Anterior cingulate cortex (tissue), 58 donors: ENCODE measurements at places on chromosomes 3 and 15.

- DNase-seq, result peak; percentile 17
Measured at GRCh38 chr3:61358364-61358763, 107.1 kb upstream of the FHIT start.

DNA sequence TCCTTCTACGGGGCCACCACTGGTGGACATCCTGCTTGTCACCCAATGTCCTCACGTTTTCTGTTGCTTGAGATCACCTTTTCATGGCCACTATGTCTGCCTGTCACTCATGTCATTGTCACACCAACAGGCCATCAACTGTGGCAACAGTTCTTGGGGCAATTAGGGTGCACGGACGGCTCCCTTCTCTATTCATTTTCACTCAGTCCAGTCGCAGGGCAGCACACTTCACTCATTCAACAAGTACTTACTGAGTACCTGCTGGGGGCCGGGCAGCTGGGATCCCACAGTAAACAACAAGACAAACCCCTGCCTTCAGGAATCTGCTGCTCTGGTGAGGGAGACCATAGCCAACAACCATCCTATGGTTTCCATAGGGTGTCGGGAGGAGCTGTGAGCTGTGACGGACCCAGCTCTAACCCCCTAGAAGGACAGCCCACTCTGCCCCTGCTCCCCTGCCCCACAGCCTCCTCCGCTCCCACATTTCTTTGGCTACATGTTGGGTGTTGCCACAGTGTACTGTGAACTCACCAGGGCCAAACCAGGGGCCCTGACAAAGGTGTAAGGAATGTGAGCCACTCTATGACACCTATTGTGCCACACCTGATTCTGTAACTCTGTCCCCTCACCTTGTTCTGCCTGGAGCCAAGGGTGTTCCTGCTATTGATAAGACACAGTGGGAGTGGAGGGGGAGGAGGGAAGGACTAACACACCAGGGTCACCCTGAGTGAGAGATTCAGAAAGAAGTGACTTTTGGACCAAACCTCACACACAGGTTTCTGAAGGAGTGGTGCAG, 1.9 kb downstream of the VILL start:
- no peak for DNase-seq

DNA sequence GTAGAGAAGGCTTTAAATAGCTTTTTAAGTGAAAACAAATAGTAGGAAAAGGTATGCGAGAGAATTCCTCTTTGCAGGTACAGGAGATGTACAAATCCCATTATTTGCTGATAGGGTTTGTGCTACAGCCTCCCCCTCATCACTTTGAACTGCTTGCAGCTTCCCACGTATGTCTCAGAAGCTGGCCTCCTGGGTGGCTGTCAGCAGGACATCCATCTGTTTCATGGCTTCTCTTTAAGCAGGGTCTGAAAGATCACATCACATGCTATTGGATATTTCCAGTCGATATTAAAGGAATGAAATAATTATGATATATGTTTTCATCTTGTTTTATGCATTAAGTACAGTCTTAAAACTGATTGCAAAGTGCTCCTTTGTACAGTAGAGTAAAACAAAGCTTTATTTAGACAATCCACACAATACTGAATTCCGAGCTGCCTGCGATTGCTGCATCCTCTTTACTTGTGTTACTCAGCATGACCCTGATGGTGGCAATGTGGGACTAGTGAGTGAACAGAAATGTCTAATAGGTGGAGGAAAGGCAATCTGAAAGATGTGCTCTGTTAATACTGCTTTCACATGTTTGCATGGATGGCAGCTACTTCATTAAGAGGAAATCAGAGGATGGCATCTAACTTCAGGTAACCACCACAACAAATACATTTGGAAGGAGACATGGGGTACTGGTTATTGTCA, 930.6 kb upstream of the SEMA6D start:
- no peak for DNase-seq

DNA sequence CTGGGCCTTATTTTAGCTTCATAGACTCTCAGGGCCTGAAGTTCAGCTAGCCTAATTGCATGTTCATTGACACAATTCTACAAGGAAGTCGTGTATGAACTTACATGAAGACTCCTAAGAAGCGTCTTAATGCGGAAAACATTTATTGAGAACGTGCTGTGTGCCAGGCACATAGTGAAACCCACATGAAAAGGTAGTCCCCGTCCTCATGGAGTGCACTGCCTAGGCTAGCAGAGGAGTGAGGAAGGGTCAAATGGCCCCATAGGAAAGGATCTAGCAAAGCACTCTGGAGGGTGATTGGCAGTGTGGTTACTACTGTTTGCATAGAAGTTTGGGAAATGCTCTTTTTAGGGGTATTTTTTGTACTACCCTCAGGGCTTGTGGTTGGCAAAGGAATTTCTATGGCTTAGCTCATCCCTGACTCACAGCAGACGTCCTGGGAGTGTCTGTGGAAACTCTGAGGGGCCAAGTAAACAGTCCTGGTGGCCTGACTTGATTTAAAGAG, 854 bp upstream of the NPTN start:
- no peak for DNase-seq

- DNase-seq, result peak; percentile 53
Measured at GRCh38 chr3:184261270-184261853, at the start of gene CAMK2N2. Gene CAMK2N2, minus strand, starts transcription at chr3:184261553. Its CDS starts 268 bp downstream, at chr3:184261285.

DNA sequence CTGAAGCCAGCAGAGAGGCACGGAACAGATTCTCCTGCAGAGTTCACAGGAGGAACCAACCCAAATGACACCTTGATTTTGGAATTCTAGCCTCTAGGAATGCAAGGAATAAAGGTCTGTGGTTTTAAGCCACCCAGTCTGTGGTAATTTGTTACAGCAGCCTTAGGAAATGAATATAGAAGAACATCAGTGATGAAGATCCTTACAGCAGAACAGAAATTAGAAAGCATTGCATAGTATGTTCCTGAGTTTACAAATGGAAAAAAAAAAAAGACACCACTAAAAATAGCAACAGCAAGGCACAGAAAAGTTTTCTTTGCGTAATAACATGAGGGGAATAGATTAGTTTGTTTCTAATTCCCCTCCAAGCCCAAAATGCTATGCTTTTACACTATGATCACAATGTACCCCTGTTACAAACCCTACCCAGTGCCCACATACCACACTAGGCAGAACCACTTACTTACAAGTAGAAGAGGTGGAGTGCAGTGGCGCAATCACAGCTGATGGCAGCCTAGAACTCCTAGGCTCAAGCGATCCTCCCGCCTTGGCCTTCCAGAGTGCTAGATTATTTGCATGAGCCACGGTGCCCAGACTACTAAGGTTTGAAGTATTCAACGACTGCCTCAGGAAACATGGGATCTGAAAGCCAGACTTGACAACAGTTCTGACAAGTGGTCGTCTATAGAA, 84.3 kb downstream of the SHQ1 start:
- no peak for DNase-seq

DNA sequence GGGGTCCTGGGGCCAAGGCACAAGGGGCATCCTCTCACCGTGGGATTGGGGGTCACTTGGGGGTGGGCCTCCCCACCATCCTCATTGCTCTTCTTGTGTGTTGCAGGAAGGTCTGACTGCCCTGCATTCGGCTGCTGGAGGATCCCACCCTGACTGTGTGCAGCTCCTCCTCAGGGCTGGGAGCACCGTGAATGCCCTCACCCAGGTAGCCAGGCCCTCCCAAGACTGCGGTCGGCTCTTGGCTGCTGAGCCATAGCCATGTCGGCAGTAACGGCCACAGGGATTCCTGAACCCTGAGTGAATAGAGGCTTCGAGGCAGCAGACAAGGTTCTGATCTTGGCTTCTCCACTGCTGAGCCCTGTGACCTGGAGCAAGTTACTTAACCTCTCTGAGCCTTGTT, 19.7 kb downstream of the ANKDD1A start:
- DNase-seq, result no peak

DNA sequence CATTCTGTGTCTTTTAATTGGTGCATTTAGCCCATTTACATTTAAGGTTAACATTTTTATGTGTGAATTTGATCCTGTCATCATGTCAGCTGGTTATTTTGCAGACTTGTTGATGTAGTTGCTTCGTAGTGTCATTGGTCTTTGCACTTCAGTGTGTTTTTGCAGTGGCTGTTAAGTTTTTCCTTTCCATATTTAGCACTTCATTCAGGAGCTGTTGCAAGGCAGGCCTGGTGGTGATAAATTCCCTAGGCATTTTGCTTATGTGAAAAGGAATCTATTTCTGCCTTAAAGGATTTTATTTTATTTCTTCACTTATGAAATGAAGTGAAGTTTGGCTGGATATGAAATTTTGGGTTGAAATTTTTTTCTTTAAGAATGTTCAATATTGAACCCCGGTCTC, 70.2 kb upstream of the CD96 start:
- DNase-seq, result no peak

- DNase-seq, result no peak
Measured at GRCh38 chr3:7630351-7630911, 769.5 kb downstream of the GRM7 start.

- no peak for DNase-seq
Measured at GRCh38 chr15:23645371-23646164, 2.1 kb downstream of the MAGEL2 start.

DNA sequence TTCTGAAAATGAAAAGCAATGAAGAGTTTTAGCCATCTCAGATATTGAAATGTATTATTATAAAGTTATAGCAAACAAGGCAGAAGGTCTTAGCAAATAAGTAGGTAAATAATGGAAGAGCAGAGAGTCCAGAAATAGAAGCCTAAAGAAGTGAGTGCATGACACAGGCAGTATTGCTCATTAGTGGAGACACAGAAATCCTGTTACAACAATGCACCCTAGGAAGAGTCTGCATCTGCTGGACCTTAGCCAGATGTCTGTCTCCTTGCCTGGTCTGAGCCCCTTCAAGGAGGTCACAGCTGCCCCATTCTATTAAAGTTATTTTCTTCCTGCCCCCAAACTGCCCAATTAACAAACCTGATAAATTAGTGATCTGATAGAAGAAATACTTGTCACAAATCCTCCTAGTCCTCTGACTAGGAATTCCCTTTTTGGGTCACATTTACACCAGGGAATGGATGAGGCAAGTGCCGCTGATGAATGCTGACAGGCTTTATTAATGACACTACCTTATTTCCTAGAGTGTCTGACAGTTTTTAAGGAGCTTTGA, 51.9 kb downstream of the HOMER2 start:
- DNase-seq, result no peak

- no peak for DNase-seq
Measured at GRCh38 chr15:63331456-63331855, 50.2 kb downstream of the CA12 start.

DNA sequence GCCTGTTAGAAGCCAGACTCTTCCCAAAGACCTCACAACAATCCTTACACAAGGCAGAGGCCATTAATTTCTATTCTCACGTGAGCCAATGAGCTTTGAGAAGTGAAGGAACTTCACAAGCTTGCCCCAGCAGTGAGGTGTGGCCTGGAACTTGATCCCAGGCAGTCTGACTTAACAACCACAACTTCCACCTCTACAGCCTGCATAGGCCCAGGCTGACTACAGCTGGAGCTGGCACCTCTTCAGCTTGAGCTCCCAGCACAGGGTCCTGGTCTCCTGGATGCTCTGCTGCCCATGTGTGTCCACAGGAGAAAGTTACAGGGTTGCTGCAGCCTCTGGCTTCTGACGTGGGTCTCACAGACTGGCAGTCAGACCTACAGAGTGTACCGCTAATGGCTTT, 111.0 kb downstream of the ERC2 start:
- DNase-seq, result no peak

DNA sequence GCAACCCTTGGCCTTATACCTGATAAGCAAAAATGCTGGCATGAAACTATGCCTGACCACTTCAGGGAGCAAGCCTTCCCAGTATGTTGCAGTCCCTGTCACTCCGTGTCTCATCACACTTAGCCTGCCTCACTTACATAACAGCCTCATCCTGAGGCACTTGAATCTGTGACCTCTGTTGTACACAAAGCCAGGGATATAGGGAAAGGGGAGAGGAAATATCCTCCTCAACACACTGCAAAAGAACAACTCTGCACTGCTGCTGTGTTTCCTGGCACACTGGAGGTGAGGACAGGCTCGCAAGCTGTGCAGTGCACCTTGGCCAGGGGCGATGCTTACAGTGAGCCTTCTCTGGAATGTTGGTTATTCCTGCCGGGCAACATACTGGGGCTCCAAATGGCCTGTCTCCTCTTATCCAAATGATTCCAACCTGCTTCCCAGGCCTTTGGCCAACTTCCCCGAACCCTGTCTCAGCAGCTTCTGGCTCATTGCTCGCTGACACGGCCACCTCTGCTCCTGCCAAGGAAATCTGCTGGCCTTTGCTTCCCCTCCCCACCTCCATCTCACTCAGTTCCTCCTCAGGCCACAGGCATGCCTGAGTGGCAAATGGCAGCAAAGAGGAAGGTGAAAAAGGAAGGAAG, 109.2 kb downstream of the CD47 start:
- DNase-seq, result no peak

GRCh38 chr3:113063126-113063894, 72.5 kb downstream of the GTPBP8 start:
- DNase-seq, result no peak

GRCh38 chr3:139124197-139124596, 79.5 kb upstream of the PRR23C start:
- no peak for DNase-seq

DNA sequence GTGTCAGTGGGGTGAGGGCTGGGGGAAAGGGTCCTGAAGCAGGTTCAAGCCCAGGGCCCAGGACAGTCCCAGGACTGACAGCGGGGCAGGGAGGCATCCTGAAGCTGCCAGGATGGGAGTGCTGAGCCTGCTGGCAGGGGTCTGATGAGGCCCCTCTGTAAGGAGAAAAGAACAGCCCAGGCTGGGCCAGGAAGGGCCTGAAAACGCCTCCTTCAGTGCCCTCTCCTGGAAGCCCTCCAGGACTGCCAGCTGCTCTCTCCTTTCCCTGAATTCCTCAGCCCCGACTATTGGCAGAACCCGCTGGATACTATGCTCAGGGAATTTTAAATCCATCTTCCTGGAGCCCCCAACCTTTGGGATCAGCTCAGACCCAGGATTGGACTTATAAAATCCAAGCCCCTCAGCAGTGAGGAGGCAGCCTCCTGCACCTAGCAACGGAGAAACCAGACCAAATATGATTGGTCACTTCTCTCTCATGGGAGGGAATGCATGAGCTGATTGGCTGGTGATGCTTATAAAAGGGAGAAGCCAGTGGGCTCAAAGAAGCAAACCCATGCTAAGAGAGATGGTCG, 203.5 kb upstream of the LINGO1 start:
- no peak for DNase-seq

DNA sequence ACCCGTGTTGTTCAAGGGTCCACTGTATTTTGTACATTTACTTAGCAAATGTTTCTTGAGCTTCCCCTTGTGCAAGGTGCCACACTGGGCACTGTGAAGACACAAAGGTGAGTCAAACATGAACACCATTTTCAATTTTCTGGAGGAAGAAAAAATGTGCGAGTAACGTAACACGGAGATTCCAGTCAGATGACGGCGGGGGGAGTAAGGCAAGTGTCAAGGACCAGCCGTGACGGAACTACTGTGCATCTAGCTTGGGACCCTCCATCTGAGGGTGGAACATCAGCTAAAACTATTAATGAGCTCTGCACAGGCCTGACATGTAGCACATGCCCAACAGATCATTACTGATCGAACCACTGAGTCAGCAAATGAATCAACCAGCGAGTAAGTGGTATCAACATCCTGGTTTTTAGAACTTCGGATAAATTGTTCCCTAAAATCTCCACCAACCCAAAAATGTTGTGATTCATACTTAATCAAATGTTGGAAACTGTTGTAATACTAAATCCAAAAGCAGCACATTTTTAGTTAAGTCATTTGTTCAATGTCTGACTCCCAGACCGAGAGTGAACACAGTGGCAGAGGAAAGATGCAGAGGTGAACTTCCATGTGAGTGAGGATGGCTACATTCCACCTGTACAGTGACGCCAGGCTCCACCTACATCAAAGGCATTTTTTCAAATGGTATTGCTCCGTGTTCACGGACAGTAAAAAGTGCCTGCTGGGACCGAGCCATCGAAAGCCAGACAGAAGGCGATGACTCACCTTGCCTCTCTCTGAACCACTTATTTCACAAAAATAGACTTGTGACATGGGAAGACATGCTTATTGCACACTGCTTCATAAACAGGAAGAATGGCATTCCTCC, 172.2 kb downstream of the ATP10A start:
- DNase-seq, result no peak
